ENCODE measurements at places on chromosomes 5 and 9.

- no peak for DNase-seq
Observed at GRCh38 chr5:37696190-37697021, 143.4 kb downstream of the GDNF start.

DNA sequence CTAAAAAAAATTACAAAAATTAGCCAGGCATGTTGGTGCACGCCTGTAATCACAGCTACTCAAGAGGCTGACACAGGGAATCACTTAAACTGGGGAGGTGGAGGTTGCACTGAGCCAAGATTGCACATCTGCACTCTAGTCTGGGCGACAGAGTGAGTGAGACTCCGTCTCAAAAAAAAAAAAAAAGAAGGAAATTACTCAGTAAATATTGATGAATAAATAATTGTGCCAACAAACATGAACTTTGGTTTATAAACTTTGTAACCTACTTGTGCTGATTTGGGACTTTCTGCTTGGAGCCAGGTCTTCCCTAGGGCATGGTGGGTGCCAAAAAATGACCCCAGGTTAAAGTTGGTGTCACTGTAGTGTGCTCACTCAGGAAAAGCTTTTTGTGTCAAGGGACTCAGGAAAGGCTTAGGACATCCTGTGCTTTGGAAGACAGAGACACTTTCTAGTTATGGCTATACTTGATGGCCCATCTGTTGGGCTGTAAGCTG is 19.0 kb downstream of the ABLIM3 start:
- DNase-seq: no peak

- no peak for DNase-seq
Observed at GRCh38 chr5:10753178-10753577, 7.9 kb downstream of the DAP start.

GRCh38 chr5:181217803-181218062 is 5.3 kb upstream of the TRIM41 start:
- DNase-seq: peak; percentile 37

DNA sequence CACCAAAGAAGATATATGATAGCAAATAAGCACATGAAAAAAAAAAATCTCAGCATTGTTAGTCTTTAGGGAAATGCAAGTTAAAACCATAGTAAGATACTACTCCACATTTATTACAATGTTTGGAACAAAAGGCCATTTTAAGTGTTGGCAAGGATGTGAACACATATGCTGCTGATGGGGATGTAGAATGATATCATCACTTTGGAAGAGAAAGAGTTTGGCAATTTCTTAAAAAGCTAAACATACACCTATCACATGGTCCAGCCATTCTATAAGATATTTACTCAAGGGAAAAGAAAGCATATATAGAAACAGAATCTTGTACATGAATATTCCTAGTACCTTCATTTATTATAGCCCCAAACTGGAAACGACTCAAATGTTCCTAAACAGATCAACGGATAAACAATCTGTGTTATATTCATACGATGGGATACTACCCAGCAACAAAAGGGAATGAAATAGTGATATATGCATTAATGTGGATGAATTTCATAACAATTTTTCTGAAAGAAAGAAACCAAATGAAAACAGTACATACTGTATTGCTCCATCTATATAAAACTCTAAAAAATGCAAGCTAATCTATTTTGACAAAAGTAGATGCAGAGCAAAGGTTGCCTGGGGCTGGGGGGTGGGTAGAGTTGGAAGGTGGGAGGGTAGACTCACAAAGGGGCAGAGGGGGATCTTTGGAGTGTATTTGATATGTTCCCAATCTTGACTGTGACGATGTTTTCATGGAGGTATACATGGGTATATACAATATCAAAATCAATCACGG is 45.7 kb upstream of the SMAD5 start:
- no peak for DNase-seq

DNA sequence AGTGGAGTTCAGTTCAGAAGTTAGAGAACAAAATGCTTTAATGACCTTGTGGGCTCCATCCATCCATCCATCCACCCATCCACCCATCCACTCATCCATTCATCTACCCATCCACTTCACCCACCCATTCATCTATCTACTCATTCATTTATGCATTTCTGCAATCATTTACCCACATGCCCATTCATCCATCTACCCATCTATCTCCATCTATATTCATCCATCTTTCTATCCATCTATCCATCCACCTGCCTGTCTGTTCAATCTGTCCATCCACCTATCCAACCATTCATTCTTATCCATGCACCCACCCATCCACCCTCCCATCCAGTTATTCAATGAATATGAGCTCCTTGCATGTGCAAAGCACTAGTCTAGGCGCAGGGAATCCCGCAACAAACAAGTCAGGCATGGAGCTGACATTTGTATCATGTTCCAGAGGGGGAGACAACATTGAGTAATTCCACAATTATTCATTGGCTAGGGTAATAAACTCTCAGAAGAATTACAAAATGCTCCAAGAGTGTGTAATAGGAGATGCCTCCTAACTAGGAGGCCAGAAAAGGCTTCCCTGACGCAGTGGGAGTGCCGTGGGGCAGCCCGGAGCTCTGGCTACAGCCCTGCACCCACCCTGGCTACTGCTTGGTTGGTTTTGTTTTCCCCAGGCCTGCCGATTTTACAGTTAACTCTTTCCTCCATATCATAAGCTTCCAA is 211.2 kb downstream of the NXNL2 start:
- DNase-seq: no peak

DNA sequence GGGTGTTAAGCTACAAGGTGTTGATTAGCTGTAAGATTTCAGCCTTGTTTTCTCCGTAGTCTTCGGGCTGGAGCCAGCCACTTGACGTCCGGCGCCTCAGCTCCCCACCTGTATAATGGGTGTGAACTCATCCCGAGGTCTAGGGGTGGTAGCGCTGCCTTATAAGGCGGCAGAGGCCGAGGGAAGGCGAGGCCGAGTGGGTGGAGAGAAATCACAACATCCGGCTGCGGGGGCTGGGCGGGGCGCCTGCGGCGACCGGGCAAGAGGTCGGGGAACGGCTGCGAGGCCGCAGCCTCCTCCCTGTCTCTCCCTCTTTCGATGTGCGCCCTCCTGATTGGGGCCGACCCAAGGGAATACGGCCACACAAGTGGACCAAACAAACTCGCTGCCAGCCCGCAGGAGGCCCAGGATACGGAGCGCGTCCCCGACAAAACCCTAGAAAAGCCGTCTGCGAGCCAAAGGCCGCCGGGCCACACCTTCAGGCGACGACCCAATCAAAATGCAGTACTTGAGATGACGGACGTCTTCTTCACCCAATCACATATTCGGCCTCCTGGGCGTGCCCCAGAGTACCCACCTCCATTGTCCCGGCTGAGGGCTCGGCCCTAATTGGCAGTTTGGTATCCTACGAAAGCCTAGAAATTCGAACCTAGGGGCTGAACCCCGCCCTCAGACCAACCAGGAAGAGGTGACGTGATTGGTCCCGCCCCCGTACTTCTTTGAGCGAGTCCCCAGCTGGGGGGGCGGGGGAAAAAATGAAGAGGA is 493 bp upstream of the GRK6 start:
- peak; percentile 100 for DNase-seq

- no peak for DNase-seq
Observed at GRCh38 chr5:110251366-110251765, 475.1 kb downstream of the TMEM232 start.

- DNase-seq: no peak
Observed at GRCh38 chr5:56004874-56005273, 10.1 kb upstream of the IL6ST start.

GRCh38 chr9:111632060-111632459 is 926 bp downstream of the DNAJC25 start:
- DNase-seq: no peak

- DNase-seq: no peak
Observed at GRCh38 chr5:3361811-3362605, 233.6 kb upstream of the IRX1 start.

DNA sequence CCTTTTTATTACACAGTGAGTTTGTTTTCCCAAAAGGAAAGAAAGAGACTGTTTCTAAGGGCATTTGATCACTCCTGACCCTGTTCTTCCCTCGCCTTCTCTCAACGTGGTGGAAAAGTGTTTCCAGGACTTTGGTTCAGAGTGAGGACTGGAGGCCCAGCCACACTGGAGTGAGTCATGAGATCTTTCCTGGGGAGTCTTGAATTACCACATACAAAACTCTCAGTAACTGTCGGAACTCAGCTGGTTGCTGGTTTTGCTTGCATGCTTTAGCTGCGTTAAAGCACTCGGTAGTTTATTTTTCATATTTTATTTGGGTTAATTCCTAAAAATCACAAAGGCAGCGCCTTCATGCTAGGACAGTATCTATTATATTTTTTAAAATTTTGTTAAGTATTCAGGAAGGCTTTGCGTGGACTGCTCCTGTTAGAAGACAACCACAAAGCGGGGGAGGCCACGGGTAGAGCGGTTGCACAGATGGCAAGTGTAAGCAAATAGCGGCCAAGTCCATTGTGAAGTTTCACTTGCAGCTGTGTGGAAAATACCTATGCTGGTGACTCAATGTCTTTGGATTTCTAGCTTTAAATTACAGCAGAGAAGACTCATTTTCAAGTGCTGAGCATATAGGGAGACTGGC is 77.7 kb downstream of the ARSB start:
- DNase-seq: no peak

- DNase-seq: peak; percentile 53
Observed at GRCh38 chr9:35726931-35727330, 5.1 kb downstream of the TLN1 start.
